IMR-90 (cell line): ENCODE measurements at places on chromosomes 3 and 15.
A peak's percentile ranks its signal among the peaks of the same experiment; 100 is the strongest.

DNA sequence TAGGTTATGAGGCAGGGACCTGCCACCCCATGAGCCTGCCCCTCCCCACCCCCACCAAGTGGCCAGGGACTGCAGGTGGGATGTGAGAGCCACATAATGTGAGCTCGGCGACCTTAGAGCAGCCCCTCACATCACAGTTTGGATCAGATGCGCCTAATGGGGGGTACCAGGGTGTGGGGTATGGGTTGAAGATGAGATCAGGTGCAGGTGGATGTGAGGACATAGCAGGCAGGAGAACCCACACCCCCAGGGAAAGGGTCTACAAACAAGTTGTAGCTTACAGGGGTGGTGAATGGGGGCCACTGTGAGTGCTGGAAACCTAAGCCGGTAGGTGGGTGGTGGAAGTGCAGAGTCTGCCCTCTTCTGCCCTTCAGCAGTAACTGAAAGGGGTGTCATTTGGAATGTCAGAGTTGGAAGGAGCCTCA, 94.0 kb downstream of the CORO2B start:
- DNase-seq = peak; percentile 19

GRCh38 chr15:88980498-88980897, 67.3 kb upstream of the MFGE8 start:
- no peak for DNase-seq

GRCh38 chr3:39448506-39449233, 18.8 kb upstream of the MOBP start:
- no peak for DNase-seq

DNA sequence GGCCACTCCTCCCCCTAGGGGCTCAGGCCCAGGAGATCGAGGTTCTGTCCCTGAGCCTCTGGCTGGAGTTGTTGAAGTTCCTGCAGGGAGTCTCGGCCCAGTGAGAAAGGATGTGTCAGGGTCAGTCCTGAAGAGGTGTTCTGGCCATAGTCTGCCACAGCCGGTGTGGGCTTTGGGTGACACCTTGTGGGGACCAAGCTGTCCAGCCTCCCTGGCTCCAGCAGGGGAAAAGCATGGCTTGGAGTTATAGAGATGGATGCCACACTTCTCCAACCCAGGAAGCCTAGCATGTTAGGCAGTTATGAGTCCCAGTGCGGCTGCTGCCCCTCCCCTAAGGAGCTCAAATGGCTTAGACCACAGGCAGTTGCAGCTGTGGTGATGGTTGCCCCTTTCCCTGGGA, 945.6 kb upstream of the GBE1 start:
- DNase-seq = no peak

- DNase-seq = no peak
These were observed 41.1 kb upstream of the PLSCR5 start for GRCh38 chr3:146646261-146646660.

DNA sequence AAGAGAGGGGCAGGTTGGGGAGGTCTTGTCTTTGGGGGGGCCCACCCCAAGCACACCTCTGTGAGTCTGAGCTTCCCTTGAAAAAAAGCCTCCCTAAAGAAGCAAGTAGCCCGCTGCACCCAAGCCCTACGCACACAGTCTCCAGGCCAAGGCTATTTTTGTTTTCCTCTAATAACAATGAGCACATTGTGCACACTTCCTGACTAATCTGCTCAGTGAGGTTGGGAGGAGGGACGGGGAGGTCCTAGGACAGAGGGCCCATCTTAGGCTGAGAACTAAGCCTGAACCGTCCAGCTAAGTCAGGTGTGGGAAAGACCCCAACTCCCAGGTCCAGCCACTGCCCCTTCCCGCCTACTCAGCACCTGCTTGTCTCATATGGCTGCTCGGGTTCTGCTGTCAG, 87.2 kb downstream of the HMG20A start:
- peak; percentile 59 for DNase-seq

DNA sequence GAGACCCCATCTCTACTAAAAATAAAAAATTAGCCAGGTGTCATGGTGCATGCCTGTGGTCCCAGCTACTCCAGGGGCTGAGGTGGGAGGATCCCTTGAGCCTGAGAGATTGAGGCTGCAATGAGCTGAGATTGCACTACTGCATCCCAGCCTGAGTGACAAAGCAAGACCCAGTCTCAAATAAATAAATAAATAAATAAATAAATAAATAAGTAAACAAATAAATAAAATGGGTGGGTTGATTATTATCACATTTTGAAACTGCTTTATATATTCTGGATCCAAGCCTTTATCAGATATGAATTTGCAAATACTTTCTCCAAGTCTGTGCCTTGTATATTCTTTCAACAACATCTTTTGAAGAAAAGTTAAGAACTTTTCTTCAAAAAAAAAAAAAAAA, 22.2 kb upstream of the PCSK6 start:
- DNase-seq = no peak

DNA sequence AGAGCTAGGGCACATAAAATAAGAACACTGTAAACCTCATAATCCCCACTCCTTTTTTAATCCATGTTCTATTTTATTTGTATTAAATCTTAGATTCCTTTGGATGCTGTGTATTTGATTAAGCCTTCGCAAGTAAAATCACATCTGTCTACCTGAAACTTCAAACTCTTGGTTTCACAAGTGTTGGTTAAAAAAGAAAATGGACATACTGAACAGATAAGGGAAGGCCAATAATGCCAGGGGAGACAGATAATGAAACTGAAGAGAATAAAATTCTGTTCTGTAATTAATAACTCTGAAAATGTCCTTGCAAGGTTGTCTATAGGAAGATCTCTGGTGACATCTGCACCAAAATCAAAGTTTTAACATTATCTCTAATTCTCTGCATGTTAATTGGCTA, 114.2 kb downstream of the ULK4 start:
- DNase-seq = no peak

GRCh38 chr3:135125171-135125801, 330.2 kb downstream of the EPHB1 start:
- peak; percentile 27 for DNase-seq

DNA sequence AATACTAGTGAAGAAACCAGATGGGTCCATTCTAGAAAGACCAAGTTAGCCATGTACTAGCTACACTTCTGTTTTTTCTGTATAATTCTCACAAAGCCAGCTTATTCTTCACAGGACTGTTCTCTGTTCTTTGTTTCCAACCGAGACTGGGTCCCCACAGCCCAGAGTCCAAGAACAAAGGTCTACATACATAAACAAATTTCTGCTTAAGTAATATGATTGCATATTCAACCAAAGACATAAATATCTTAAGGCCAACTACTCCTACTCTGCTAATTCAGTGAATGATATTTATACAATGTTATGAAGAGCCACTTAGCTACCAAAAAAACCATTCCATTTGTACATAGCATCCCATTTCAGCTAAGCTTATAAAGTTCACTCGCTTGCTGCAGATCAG, 299.8 kb upstream of the CCDC54 start:
- DNase-seq = no peak

GRCh38 chr15:49898575-49899283, 220.3 kb downstream of the ATP8B4 start:
- no peak for DNase-seq

- no peak for DNase-seq
These were observed 57.3 kb upstream of the SNTN start for GRCh38 chr3:63595221-63595620.

GRCh38 chr3:167318306-167318705, 61.8 kb downstream of the ZBBX start:
- DNase-seq = no peak

- no peak for DNase-seq
These were observed 180.1 kb downstream of the SUCLG2 start for GRCh38 chr3:67474311-67474710.

DNA sequence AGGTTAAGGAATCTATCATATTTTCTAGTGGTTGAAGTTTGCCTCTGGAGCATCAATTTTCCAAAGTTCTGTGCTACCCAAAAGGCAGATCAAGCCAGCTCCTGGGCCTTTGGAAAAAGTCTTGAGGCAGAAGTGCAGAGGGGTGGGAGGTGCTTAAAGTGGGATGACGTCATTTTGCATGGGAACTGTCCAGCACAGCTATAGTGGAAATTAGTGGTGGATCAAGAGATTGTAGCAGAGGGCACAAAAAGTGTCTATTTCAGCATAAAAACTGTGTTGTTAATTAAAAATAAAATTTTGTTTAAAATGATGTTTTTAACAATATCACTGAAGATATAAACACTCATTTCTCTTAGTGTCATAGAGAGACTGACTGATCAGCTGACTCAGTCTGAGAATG, 221.9 kb downstream of the LRRN1 start:
- DNase-seq = no peak

- DNase-seq = no peak
These were observed 7.4 kb upstream of the ZNF589 start for GRCh38 chr3:48233542-48233941.

DNA sequence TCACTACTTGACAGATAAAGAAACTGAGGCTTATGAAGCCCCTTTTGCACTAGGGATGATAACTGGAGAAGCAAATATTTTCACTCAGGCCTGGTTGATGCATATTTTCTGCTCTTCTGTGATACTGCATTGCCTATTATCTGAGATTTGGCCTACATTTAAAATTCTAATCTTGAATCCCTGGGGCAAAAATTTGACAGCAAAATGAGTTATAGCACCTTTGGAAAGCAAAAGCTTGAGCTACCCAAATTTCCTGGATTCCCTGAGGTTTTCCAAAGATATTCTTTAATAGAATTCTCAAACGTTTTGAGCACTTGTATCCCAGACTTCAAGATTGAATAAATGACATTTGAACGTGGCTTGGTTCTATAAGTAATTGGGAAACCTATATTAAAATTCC, 86.1 kb downstream of the NAALADL2 start:
- no peak for DNase-seq
